ENCODE measurements at places on chromosomes 2 and 18.

- DNase-seq = no peak
Observed at GRCh38 chr2:23468474-23469141, 83.6 kb downstream of the KLHL29 start.

GRCh38 chr18:654601-655000 lies 2.9 kb upstream of the TYMS start:
- DNase-seq = no peak

- DNase-seq = no peak
Observed at GRCh38 chr18:25661831-25662230, 309.9 kb upstream of the ZNF521 start.

GRCh38 chr2:12341920-12342319 lies 374.8 kb upstream of the TRIB2 start:
- no peak for DNase-seq
